ENCODE measurements at places on chromosomes 7 and 10.

DNA sequence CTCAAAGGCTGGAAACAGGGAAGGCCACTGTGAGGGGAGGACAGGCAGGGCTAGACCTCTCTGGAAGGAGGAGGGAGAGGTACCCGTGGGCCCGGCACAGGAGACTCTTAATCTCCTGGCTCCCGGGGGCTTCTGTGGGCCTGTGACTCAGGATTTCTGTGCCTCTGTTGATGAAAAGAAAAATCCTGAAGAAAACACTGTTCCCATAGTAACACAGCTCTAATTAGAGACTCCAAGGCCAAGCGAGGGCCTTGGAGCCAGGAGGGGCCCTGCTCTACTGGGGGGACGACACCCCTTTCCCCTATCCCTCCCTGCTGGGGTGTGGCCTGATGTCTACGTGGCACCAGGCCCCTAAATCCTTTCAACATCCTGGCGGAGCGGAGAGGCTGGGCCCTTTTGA lies 174.1 kb upstream of the TNRC18 start:
- DNase-seq: no peak

DNA sequence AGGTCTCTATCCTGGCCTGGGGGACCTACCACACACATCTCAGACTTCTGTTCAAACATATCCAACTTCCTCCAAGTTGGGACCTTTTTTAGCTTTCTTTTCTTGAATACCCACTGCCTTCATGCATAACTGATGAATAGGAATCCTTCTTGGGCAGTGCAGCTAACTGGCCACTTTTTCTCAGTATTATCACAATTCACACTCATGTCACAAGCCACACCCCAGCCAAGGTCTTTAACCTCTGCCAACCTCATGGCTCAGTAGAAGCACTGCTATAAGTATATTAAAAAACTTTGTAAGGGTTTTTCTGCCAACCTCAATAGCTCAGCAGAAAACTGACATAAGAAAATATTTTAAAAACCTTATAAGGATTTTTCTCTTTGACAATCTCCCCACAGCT lies 44.5 kb downstream of the HHEX start:
- no peak for DNase-seq

- no peak for DNase-seq
These were observed 44.9 kb downstream of the CAV1 start for GRCh38 chr7:116569737-116570136.

GRCh38 chr10:79191951-79192676 lies 123.3 kb downstream of the ZMIZ1 start:
- DNase-seq: no peak

DNA sequence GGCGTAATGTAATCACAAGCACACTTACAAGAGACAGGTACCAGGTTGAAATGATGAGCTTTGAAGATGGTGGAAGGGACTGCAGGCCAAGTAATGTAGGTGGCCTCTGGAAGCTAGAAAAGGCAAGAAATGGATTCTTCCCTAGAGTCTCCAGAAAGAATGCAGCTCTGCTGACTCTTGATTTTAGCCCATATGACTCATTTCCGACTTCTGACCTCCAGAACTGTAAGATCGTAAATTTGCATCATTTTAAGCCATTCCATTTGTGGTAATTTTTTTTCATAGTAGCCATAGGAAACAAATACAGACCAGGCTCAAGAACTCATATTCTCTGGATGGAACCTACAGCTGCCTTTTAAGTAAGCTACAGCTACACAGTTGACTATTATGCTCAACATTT lies 315.5 kb downstream of the MAGI2 start:
- DNase-seq: no peak

GRCh38 chr10:4260483-4261124 lies 475.6 kb upstream of the KLF6 start:
- no peak for DNase-seq

DNA sequence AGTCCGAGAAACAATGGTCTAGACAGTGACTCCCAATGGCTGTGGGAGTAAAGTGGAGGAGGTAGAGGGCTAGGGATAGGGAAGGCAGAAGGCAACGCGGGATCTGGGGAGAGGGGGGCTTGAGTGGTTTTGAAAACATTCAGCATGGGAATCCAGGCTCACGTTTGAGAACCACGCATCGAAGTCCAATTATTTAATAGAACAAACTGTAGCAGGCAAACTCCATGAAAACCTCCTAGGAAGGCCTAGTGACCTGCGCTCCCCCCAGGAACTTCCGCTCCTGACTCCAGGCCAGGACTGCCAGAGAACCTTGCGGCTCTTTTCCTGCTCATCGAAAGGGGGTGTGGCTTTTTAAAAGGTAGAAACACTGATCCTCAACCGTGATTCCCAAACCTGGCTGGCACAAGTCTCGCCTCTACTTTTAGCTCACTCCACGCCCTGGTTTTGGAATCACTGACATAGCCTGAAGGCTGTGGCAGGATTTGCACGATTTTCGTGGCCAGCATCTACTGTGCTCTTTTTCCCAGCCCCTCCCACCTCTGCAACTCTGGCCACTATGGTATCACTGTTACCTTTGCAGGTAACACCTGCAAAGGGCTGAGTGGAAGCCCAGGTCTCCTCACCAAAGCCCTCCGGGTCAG lies 43.4 kb downstream of the MYOF start:
- no peak for DNase-seq

GRCh38 chr7:148584154-148584827 lies 6.3 kb upstream of the C7orf33 start:
- no peak for DNase-seq

GRCh38 chr7:69898189-69898588 lies 299.9 kb downstream of the AUTS2 start:
- no peak for DNase-seq

- no peak for DNase-seq
These were observed 63.0 kb upstream of the CYP26C1 start for GRCh38 chr10:92997620-92998019.

DNA sequence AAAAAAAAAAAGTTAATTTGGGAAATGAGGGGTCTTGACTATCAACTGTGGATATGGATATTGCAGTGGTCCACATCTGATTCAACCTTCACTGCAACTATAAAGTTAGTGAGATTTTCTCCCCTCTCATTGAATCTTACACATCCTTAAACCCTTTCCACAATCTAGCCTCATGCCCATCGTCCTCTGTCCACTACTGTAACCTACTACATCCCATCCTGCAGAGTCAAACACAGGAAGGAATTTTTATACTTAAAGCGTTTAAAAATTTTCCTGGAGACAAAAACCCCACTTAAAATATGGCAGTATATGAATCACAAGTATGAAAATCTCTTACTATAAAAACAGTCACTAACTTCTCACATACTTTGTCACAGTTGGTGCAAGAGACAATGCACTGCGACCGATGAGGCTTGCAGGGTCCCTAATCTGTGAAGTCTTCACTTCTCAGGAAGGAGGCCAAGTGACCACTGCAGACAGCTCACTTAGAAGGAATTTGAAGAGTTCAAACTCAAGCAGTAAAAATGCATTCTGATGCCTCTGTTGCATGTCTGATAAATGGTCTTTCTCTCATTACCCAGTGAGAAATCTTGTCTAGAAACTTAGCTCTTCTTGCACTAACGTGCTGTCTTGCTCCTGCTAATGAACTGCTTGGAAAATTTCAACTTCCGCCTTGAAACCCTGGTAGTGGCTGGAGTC lies 50.3 kb upstream of the ST8SIA6 start:
- no peak for DNase-seq

- DNase-seq: no peak
These were observed 43.4 kb downstream of the FOXL3 start for GRCh38 chr7:333393-333764.

DNA sequence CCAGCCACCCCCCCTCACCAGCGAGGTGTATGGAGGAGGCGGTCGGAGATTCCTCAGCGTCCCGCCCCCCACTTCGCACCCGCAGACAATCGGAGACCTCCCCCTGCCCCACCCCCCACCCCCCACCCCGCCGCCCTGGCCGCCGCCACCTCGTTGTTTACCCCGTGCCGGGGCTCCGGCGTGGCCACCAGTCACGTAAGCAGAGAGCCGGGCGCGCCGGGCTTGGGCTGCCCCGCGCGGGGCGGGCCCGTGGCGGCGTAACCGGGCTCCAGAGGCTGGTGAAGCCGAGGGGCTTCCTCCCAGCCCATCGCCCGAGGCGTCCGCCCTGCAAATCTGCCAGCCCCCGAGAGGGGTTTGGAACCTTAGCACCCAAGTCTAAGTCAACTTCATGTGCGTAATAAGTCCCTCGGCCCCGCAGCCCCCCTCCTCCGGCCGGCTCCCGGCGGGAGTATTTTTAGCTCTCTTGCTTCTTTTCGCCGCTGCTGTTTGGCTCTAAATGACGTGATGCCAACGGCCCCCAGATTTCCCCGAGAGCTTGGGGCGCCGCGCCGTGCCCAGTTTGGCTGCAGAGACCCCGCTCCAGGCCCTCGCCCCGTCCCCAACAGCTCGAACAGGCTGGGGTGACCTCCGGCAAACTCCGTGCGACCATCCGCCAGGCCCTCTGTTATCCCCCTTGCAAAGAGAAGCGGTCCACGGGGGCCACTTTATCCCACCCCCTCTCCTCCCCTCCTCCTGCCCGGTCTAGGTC lies 2.7 kb downstream of the MXI1 start:
- peak; percentile 81 for DNase-seq

DNA sequence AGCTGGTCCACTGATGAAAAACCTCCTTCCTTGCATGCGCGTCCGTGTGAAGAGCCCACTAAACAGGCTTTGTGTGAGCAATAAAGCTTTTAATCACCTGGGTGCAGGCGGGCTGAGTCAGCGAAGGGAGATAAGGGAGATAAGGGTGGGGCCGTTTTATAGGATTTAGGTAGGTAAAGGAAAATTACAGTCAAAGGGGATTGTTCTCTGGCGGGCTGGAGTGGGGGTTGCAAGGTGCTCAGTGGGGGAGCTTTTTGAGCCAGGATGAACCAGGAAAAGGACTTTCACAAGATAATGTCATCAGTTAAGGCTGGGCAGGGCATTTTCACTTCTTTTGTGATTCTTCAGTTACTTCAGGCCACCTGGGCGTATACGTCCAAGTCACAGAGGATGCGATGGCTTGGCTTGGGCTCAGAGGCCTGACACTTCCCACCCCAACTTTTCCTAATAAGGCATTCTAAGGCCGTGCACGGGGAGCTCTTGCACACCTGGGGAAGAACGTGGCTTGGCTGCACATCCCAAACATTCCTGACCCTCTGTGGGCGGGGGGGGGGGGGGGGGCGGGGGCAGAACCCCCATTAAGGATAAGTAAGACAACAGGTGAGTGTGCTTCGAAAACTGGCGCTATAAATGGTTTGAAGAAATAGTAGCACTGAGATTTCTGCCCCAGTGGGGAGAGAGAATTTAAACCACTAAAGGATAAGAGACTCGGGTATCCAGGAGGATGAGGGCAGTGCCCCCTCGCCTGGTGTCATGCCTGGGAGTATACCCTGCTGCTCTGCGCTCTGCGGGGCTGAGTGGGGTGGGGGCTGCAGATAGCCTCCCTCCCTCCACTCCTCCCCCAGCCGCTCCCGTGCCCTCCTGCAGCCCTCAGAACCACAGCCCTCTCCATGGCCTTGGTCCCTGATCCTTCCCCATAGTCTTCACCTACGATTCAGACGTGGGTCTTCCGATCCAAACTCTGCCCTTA lies 217.6 kb downstream of the MLLT10 start:
- DNase-seq: no peak

DNA sequence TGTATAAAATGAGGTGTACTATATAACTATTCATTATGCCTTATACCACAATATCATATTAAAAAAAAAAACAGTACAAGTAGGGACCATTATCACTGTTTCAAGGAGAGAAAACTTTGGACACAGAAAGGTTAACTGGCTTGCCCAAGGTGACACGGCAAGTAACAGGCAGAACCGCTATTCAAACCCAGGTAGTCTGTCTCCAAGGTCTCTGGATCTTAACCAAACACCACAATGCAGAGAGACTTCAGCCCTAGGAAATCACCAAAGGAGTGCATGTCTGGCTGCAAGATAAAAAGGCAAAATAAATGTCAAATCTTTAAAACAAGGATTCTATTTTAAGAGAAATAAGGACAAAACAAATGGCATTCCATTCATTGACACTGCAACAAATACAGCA lies 56.3 kb downstream of the CADPS2 start:
- no peak for DNase-seq

GRCh38 chr7:46576950-46577349 lies 655.9 kb upstream of the IGFBP3 start:
- no peak for DNase-seq

DNA sequence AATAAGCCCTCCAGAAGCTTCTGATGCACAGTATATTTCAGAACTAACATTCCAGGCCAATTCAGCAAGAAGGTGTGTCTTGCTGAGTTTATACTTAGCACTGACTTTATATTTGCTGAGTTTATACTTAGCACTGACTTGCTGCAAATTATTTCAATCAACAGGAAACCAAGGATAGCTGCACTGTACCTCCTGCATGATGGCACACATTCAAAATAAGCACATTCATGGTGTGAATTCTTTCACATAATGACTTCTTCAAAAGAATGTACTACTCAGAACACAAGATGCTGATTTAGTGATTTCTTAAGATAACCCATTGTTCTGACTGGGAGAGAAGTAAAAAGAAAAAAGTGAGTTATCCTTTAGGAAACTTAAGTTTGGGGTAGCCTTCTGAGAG lies 52.0 kb downstream of the JAZF1 start:
- no peak for DNase-seq

DNA sequence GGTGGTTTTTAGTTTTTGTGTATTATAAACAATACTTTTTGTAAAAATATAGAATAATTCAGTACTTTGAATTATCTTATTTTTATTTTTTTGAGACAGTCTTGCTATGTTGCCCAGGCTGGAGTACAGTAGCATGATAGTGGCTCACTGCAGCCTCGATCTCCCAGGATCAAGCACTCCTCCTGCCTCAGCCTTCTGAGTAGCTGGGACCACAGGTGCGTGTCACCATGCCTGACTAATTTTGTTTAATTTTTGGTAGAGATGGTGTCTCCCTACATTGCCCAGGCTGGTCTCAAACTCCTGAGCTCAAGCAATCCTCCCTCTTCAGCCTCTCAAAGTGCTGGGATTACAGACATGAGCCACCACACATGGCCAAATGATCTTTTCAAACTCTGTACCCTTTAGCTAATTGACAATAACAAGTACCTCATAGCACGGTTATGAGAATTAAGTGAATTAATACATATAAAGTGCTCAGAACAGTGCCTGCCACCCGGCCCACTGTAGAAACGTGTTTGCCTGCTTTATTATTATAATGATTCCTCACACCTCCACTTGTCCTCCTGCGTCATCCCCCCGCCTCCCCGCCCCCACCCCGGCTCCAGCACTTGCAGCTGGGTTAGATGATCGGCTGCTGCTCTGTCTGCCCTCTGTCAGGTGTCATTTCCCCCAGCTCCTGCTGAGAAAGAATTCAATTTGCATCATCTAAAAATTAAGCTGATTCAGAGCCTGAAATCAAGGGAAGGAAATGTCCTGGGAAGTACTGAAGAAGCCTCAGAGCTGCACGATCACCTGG lies 53.6 kb upstream of the NRF1 start:
- DNase-seq: no peak

GRCh38 chr7:76054123-76055120 lies 6.5 kb downstream of the MDH2 start:
- no peak for DNase-seq

DNA sequence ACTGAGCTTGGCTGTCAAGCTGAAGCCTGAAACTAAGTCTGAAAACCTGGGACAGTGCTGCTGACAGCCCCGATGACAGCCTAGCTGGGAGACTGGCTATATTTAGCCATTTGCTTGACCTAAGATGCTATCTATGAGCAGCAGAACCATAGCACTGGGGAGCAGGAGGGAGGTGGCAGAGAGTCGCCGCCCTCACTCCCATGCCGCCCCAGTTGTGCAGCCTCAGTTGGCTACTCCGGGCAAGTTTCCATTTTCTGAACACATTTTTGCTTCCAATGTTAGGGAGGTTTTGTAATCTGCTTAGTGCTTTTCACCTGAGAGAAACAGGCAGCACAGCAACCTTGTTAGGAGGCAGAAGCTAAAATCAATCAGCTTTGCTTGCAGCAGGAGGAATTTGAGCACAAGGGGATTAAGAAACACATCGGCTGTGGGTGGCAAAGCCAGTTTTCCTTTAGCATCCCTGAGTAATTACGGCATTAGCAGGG lies 20.4 kb upstream of the C10orf71 start:
- DNase-seq: no peak
